A172 (cell line): ENCODE measurements at places on chromosomes 1 and 21. TPM values are rescaled to one million over a fixed set of nuclear protein-coding genes. Genes with fewer than 3 reads are reported as not detected.

RABGGTB gene
- 77.4 and 93.6 TPM in 2 replicates for total RNA-seq

GRCh38 chr1:78073441-78073840 lies 27.7 kb downstream of the GIPC2 start:
- no peak for DNase-seq

GRCh38 chr1:38326135-38326534 lies 279.5 kb upstream of the POU3F1 start:
- DNase-seq: no peak

GRCh38 chr1:117014209-117014608 lies 12.6 kb downstream of the CD101 start:
- DNase-seq: no peak

SPRR2A gene
- not detected in 2 replicates for total RNA-seq

GRCh38 chr21:32340863-32341848 lies 42.5 kb downstream of the MRAP start:
- no peak for DNase-seq

GRCh38 chr1:219138747-219139146 lies 34.9 kb upstream of the LYPLAL1 start:
- DNase-seq: no peak

KRTAP11-1 gene
- not detected in 2 replicates for total RNA-seq

RORC gene
- 0.12 and 0.14 TPM in 2 replicates for total RNA-seq

CDC14A gene
- 8.0 and 8.3 TPM in 2 replicates for total RNA-seq

PAPPA2 gene
- total RNA-seq: 0.14 and 0.33 TPM in 2 replicates

GRCh38 chr1:110787328-110788071 lies 85.4 kb upstream of the CD53 start:
- DNase-seq: no peak

- no peak for DNase-seq
Measured at GRCh38 chr1:66346057-66346795, 187.7 kb upstream of the SGIP1 start.
